ENCODE measurements at places on chromosomes 3 and 15.

DNA sequence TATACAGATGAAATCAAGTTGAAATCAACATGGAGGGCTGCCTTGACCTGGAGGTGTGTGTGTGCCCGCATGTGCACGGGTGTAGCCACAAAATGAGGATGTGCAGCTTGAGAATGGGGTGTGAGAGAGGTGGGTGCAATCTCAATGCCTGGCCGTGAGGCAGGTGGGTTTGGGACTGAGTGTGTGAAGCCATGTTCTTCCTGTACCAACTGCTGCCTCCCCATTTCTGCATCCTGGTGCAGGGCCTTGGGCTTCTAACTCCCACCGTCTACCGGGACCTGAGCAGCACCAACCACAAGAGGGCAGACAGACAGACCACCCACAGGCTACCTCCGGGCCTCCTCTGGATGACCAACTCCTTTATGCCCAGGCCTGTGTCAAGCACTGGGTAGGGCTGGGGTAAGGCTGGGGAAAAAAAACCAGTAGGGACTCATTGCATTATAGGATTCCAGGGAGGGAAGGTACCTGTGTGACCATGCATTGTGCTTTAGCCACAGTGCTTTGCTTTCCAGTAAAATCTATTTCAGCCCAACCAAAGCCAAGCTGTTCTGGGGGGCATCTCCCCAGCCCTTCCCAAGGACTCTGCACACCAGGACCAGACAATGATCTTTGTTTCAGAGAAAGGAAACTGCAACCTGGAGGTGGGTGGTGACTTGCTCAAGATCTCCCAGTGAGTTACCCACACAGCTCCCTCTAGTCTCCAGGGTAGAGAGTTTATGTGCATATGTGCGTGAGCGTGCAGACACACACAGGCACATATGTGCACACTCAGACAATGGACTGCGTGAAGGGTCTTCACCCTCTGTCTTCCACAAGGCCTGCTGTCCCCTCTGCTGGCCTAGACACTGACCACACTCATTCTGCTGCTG is 162.2 kb upstream of the TLE3 start:
- DNase-seq = no peak

DNA sequence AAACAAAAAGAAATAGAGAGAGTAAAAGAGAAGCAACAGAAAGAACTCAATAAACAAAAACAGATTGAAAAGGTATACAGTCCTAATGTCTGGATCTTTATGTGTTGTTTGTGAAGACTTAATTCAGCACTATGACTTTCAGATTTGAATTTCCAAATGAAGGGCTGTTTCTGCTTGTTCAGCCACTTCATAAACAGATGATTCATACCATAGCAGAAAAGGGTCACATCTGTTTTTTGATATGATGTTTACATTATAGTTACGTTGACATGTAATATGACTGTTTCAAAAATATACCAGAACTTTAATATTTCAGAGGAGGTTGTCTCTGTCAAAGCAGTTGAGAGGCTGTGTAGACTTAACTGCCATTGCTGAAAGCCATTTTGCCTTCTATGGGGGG is 24.1 kb downstream of the ASB14 start:
- DNase-seq = no peak

- no peak for DNase-seq
Observed at GRCh38 chr3:87982421-87982820, 76.4 kb downstream of the CGGBP1 start.

GRCh38 chr15:33506781-33507296 is 196.1 kb downstream of the RYR3 start:
- DNase-seq = no peak

GRCh38 chr3:89414270-89414669 is 306.8 kb downstream of the EPHA3 start:
- no peak for DNase-seq

GRCh38 chr15:40582726-40583246 is 11.3 kb upstream of the KNL1 start:
- peak; percentile 45 for DNase-seq

GRCh38 chr3:133532951-133533350 is 40.5 kb upstream of the CDV3 start:
- no peak for DNase-seq

DNA sequence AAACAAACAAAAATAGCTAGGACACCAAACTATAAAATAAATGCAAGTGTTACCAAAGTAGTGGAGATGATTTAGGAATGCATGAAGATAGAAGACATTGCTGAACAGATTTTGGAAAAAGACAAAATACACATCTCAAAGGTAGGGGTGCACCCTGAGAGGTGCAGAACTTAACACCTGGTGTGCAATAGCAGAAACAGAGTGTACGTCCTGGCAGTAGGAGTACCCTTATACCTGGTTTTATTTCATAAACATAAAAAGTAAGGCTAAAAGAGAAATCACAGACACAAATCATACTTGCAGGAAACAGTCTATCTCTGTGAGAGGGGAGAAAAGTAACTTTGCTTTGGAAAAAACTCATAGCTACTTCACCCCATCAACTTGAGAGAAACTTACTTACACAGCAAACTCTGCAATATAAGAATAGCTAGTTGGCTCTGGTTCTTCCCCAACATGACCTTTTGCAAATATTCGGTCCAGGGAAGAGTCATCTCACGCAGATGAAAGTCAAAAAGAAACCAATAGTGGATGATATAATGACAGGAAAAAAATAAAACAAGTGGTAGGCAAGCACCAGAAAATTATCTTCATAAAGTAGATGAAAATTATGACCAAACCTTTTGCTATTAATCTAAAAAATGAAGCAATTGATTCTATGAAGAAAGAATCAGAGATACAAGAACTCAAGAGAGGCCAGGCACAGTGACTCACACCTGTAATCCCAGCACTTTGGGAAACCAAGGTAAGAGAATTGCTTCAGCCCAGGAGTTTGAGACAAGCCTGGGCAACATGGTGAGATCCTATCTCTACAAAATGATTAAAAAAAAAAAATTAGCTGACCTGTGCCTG is 108.9 kb upstream of the BNIP2 start:
- DNase-seq = no peak

DNA sequence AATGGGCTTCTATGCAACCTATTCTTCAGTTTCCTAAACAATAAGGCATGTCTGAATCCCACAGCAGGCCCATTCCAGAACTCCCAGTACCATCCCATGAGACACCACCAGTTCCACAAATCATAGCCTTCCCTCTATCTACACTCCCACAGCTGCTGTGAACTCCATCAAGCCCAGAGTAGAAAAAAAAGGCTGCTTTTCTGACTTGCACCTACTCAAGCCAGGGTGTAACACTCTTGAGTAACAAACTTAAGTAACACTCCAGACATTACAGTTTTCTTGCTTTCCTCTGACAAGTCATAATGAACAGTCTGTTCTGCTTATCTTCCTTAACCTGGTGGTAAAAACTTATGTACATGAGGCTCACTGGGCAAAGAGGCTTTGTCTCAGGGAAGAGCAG is 283.1 kb downstream of the NFKBIZ start:
- DNase-seq = no peak

DNA sequence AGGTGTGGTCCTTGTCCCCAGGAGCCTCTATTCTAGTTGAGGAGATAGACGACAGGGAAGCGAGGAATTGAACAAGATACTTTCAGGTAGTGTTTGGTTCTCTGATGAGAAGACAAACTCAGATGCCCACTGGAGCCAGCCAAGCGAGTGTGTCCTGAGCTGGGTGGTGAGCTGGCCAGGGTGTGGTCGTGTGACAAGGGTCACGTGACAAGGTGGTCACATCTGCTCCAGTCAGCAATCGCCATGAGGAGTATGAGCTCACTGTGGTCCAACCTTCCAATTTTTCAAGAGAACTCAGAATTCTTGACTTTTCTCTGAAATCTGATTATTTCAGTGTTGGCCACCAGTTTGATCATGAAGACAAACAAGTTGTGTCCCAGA is 39.5 kb downstream of the SLC6A6 start:
- DNase-seq = no peak

DNA sequence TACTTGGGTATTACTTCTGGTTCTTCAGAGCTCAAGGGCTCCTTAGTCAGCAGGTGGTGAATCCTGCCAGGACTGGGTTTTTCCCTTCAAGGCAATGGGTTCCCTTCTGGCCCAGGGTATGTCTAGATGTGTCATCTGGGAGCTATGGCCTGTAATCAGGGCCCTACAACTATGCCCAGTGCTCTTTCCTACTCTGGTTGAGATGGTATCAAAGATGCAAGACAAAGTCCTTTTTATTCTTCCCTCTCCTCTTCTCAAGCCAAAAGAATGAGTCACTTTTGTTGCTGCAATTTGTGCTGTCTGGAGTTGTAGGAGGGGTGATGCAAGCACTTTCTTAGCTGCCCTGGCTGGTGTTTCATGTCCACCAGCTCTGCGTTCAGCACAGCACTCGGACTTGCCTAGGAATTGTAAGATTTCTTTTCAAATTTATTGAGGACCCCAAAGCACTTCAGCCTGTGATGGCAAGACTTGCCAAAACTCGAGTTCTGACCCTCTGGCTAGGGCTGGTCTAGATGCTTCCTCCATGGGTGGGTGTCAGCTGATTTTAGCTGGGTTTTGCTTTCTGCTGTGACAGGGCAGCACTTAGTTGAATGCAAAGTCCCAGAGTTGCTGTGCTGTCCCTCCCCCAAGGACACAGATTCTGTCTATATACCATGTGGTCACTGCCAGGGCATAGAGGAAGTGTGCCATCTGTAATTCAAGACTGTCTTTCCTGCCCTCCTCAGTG is 129.2 kb upstream of the CBLB start:
- DNase-seq = peak; percentile 61

DNA sequence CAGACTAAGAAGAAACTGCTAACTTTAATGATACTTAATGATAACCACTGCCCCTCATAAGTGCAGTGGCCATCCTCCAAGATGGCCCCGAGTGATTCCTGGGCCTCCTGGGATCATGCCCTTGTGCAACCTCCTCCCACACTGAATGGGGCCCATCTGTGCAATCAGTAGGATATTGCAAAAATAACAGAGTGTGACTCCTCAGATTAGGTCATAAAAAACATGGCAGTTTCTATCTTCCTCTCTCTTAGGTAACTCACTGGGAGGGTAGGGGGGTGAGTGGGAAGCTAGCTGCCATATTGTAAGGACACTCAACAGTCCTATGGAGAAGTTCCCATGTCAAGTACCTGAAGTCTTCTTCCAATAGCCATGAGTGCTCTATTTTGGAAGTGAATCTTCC is 173.0 kb downstream of the SHQ1 start:
- no peak for DNase-seq

- peak; percentile 43 for DNase-seq
Observed at GRCh38 chr3:196639483-196640296, at the start of gene NRROS. NRROS (plus strand) TSS chr3:196639694; CDS start chr3:196654540, 14,846 bp downstream.

DNA sequence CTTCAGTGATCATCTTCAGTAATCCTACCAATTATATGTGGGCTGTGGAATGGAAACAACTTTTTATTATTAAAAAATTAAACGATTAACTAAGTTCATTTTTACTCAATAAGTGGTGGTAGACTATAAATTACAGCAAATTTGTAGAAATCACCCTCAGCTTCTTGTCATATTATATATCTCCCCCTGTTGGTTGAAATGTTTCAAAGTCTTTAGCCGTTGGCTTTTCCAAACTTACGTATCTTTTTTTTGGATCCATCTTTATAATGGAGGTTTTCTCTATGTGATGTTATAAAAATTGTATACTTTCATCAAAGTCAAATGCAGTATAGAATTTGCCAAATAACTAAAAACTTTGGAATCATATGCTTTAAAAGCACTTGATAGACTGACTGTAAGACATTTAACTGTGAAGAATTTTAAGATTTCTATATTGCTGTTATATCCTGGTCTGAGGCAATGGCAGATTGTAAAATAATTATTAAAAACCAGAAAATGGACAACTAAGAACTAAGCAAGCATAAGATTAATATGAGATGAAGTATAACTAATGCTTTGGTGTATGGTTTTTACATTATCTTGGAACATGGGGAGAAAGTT is 44.7 kb downstream of the ATP11B start:
- DNase-seq = no peak

DNA sequence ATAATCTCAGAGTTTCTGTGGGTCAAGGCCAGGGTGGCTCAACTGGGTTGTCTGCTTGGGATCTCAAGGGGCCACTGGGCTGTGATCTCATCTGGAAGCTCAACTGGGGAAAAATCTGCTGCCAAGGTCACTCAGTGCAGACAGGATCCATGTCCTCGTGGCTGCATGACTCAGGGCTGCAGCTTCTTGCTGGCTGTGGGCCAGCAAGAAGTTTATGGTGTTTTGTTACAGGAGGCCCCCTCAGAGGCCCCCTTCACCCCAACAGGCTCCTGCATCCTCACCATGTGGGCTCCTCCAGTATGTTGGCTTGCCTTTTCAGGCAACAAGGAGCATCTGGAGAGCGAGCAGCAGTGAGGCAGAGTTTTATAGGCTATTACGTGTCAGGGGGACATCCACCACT is 14.6 kb downstream of the OCA2 start:
- DNase-seq = no peak

GRCh38 chr15:68730976-68731897 is 89.5 kb downstream of the ANP32A start:
- DNase-seq = no peak

GRCh38 chr15:89115547-89115946 is 27.3 kb downstream of the ABHD2 start:
- peak; percentile 80 for DNase-seq

DNA sequence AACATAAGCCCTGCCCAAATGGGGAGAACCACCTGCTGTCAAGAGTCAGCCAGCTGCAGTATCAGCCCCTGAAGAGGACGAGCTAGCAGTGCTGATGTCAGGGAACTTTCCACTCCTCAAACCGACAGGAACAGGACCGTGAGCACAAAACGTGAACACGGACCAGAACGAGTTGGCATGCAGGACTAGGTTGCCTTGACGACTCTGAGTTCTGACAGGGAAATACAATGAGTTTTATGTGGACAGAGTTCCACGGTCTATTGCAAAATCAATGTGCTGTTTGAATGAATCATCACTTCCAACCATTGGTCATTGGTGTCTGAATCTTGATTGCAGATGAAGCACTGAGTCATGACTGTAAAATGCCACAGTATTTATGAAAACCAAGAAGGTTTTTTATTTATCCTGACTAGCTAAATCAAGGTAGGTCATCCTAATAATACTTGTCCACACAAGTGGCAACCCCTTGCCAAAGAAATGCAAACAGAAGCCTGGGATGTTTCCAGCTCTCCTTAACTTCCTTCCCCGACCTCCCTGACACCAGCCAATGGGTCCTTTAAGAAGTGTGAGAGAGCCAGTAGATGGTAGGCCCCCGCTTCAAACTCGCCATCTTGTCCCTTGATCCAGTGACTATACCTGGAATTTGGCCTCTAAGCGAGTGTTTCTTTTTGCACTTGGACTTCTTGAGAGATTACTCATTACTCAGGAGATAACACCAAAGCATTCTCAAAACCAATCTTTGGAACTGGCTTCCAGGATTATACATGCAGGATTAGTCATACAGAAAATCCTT is 119.6 kb downstream of the ASB7 start:
- DNase-seq = peak; percentile 100

- DNase-seq = no peak
Observed at GRCh38 chr3:168850109-168850508, 754.4 kb upstream of the GOLIM4 start.

- no peak for DNase-seq
Observed at GRCh38 chr3:62249855-62250543, 123.4 kb downstream of the FEZF2 start.

GRCh38 chr3:169498336-169498735 is 165.2 kb downstream of the MECOM start:
- no peak for DNase-seq

GRCh38 chr3:127908951-127909350 is 6.1 kb upstream of the KBTBD12 start:
- no peak for DNase-seq
